A673 (cell line): ENCODE measurements at places on chromosomes 12 and 14. TPM values are rescaled to one million over a fixed set of nuclear protein-coding genes. Genes with fewer than 3 reads are reported as not detected.
A peak's percentile ranks its signal among the peaks of the same experiment; 100 is the strongest.

- DNase-seq: no peak
Observed at GRCh38 chr14:75648066-75648838, 12.4 kb downstream of the ERG28 start.

DNA sequence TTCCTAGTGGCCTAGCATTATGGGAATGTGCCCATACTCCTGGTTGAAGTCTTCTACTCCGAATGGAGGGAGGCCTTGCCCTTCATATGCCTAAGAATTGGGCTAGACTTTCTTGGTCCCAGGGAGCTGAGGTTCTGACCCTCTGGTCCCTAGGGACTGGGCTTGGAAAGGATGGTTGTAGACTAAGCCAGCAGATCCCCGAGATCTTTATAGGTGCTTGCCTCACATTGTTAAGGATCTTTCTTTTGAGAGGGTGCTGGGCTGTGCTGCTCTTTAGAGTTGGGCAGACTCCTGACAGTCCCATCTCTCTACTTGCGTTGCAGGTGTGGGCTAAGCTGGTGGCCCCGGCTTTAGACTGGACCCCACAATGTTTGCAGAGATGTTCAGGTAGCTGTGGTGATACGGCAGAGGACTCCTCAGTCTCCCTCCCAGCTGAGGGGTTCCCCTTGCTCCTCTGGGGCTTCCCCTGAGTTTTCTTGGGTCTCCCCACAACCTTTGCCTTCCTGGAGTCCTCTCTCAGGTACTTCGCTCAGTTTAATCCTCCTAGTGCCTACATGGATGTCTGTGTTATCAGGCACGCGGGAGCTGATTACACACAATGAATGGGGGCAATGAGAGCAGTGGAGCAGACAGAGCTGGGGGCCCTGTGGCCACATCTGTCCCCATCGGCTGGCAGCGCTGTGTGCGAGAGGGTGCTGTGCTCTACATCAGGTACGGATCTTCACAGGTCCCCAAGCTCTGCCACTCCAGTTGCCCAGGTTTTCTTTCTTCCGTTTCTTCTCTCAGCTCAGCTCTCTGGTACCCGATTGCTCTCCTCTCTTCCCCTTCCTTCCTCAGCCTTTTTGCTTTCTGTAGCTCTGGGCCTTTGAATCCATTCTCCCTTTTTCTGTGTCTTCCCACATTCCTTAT lies 1.3 kb downstream of the MBD6 start:
- no peak for DNase-seq

DNA sequence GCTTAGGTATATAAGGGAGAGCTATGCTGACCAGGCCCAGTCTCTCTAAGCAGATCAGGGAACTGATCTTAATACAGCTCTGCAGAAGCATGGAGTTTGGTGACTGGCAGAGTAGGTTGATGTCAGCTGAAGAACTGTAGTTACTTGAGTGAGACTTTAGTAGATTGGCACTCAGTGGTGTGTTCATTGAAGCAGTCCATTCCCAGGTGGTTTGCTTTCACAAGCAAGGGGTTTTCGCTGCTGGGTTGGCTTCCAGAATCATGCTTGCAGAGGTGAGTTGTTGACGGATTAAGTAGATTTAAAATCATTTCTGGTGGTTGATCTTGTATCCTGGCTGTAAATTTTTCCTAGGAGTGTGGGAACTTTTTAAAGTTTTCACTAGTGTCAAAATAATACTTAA lies 6.5 kb upstream of the DHRS7 start:
- no peak for DNase-seq

DNA sequence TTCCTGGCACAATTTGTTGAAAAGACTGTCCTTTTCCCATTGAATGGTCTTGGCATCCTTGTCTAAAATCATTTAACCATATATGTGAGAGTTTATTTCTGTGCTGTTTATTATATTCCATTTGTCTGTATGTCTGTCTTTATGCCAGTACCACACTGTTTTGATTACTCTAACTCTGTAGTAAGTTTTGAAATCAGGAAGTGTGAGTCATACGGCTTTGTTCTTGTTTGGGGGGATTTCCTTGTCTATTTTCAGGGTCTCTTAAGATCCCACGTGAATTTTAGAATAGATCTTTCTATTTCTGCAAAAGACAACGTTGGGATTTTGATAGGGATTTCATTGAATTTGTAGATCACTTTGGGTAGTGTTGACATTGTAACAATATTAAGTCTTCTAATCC lies 88.5 kb downstream of the MYRFL start:
- no peak for DNase-seq

NCKAP5L gene
- 28.2 and 29.0 TPM in 2 replicates for total RNA-seq

RPS6KL1 gene
- 0.80 and 1.0 TPM in 2 replicates for total RNA-seq

DNA sequence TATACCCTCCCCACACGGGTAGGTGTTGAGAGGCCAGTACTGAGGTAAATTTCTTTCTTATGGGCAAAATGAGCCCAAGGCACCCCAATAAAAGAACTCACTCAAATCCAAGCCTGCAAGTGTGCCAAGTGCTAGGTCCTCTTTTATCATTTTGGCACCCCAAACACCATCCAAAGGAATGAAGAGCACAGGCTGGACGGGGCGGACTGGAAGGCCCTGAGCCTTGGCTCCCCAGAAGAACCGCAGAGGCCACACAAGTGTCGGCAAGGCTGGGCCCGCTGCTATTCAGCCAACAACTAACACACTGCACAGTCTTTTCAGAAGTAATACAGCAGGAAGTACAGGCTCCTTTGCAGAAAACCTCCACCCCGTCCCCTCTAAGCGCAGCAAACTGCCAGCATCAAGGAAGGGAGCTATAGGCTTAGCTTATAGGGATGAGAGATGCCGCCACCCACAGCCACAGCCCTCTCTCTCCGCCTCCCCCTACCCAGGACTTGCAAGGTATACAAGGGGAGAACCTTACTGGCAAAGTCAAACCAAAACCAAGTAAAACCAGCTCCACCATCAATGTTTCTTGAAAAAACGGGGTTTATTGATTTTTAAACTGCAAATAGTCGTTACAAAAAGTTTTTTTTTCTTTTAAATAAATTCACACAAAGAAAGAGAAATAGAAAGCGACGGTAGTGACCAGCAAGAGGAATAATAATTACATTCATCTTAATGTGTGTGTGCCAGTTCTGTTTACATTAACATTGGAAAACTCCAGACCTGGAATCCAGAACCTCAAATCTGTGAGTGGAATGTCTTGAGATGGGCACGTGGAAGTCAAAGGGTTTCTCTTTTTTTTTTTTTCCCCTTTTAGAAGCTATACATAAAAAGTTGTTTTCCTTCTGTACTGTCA lies 5.5 kb downstream of the ZFP36L1 start:
- DNase-seq: no peak

SH2B3 gene
- total RNA-seq: 109 and 133 TPM in 2 replicates

KIF26A gene
- 11.5 and 16.0 TPM in 2 replicates for total RNA-seq

DNA sequence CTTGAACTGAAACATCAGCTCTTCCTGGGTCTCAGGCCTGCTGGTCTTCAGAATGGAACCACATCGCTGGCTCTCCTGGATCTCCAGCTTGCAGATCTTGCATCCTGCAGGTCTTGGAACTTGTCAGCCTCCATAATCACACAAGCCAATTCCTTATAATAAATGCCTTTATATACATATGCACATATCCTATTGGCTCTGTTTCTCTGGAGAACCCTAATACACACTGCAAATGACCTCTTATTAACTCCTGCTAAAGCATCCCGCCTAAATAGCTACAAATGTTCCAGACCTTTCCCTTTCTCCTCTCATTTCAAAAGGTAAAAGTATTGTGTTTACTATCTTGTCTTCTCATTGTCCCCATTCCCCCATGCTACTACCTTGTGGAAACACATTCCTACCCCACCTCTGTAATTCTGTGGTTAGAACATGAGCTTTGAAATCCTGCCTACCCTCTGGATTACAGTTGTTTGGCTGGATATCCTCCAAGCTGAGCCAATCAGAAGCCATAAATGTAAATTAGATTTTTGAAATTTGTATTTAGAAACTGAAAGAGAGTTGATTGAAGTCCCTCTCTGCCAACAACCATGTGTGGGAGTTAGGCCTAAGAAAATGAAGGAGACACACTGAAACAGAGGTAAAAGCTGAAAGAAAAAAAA lies 58.1 kb downstream of the ANKS1B start:
- no peak for DNase-seq

DNA sequence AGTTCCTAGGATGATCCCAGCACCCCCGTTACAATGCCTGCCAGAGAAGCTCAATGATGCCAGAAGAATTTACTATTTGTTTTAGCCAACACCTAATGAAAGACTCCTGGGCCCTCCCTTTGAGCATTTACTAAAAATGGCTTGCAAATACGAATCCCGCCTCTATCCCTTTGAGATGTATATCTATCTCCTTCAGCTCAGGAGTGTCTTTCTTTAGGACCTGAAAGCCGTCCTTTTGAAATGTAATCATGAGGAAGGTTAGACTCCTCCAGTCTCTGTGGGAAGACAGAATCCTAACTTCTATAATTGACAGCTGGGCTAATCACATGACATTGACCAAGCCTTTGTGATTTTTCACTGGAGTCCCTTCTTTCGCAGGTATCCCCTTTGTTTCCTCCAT lies 19.2 kb upstream of the DYNC1H1 start:
- DNase-seq: no peak

- no peak for DNase-seq
Observed at GRCh38 chr12:16520328-16520727, 85.6 kb downstream of the LMO3 start.

DNA sequence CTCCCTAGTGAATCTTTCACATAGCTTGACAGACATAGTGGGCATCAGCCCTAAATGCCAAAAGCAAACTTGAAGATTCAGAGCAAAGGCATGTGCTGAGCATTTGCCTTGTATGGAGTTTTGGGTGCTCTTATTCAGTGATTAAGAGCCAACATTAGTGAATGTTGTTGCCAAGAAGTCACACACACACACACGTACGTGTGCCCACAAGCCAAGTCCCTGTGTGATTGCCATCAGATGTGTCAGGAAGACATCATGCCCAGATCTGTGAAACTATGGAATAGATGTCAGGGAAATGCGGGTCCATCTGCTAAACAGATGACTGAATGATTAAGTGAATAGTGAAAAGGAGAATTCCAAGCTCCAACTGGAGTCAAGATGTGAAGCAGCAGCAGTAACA lies 149.0 kb downstream of the AKAP6 start:
- DNase-seq: no peak

GDF3 gene
- not detected in 2 replicates for total RNA-seq

DNA sequence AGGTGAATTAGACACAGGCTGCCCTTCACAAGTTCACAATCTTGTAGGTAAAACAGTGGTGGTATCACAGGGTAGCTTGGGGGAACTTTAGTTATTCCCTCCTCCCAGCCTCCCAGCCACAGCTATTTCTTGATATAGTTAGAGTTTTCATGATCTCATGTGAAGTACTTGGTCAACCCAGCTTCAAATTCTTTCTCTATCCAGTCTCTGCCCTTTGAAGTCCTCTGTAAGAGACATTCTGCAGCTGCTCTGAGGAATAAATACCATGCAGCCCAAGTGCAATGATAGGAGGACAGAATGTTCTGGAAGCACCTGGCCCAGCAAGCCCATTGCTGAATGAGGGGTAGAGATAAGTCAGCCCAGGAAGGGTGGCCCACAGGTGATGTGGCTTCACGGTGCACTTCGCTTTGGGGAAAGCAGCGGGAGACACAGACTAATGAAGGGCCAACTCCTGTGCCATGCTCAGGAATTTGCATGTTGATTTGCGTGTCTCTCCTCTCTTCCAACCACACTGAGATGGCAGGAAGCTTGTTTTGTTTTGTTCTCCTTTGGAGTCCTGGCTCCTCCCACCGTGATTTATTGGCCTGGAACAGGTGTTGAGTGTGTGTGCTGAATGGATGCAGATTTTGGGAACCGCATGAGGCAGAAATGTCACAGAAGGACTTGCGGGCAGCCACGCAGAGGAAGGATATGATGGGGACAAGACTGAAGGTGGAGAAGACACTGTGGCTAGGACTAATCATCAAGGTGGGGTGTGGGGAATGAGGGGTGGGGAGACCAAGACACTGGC lies 8.0 kb upstream of the TXNRD1 start:
- no peak for DNase-seq

DNA sequence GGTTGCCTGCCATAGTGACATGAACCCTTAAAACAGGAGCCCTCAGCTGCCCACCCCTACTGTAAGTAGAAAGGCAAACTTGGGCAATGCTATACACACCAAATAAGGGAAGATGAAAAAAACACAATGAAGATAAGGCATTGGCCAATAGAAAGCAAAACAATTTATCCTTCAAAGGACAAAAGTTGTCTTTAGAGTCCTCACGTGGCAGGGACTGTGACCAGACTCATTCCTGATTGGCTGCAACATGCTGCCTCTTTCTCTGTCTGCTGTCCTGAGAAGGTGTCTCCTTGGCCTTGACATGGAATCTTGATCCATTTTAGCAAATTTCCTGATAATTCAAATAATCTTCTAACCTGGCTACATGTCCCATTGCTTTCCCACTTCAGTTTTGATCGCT lies 131.9 kb downstream of the GPR135 start:
- no peak for DNase-seq

MMP19 gene
- total RNA-seq: 2.2 and 2.3 TPM in 2 replicates

DNA sequence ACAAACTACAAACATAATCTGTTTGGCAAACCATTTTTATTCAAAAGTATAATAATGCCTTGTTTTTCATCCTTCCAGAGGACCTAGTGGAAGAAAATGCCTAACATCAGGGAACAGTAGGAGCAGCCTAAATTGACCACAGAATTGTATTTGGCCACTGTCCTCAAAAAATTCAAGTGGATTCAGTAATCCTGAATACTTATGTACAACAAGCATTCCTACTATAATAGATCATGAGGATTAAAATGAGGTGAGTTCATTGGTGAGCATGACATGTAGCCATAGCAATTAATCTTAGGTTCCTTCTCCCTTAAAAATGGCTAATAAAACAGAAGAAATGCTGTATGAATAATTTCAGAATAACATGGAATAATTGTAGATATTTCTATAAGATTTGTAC lies 209.3 kb downstream of the DAD1 start:
- DNase-seq: no peak

DNA sequence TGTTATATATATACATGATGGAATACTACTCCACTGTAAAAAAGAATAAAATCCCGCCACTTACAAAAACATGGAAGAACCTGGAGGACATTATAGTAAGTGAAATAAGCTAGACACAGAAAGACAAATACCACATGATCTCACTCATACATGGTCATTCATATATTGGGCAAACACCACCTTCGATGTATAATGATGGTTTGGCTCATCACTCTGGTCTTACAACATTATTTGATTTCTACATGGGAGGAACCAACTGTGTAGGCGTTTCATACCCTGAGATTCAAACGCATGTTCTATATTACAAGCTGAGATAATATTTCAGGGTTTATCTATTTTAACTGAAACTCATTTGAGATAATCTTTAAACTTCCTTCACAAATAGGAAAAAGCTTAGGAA lies 48.3 kb downstream of the ABCD2 start:
- no peak for DNase-seq

MYF5 gene
- not detected in 2 replicates for total RNA-seq

DNA sequence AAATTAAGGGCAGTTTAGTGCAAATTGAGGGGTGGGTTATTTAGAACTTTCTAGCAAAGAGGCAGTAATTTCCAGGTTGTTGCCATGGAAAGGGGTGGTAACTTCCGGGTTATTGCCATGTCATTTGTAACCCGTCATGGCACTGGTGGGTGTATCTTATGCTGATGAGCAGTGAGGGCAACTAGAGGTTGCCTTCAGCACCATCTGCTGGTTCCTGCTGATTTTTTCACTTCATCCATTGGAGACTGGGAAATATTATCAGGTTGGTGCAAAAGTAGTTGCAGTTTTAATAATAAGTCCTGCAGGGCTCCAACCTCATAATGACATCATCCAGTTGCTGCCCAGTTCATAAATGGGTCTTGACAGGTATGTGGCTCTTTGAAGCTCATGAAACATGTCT lies 24.4 kb upstream of the SERPINA4 start:
- peak; percentile 44 for DNase-seq

GRCh38 chr14:58557242-58557641 lies 80.5 kb upstream of the DACT1 start:
- DNase-seq: no peak

- no peak for DNase-seq
Observed at GRCh38 chr12:53277981-53278380, 9.9 kb downstream of the ESPL1 start.
